ENCODE measurements at places on chromosomes 3 and 15. TPM values are rescaled to one million over a fixed set of nuclear protein-coding genes. Genes with fewer than 3 reads are reported as not detected.

- DNase-seq: no peak
Observed at GRCh38 chr3:25015599-25015998, 412.5 kb upstream of the RARB start.

Gene FES
- 14.4 TPM for polyA plus RNA-seq

DNA sequence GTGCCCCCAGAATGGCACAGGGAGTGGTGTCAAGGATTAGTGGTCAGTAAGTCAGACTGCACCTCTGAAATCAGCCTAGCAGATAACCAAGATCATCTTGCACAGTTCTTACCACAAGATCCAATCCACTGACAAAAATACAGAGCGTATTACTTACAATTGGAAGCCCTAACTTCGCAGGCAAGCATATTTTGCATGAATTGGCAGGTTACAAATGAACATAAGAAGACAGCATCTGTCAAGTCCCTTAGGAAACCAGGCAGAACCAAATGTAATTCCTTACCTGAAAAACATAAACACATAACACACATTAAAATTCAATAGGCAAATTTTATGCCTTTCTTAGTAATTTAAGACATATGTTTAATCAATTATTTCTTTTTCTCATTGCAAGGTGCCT lies 293.4 kb downstream of the MAGI1 start:
- DNase-seq: no peak

DNA sequence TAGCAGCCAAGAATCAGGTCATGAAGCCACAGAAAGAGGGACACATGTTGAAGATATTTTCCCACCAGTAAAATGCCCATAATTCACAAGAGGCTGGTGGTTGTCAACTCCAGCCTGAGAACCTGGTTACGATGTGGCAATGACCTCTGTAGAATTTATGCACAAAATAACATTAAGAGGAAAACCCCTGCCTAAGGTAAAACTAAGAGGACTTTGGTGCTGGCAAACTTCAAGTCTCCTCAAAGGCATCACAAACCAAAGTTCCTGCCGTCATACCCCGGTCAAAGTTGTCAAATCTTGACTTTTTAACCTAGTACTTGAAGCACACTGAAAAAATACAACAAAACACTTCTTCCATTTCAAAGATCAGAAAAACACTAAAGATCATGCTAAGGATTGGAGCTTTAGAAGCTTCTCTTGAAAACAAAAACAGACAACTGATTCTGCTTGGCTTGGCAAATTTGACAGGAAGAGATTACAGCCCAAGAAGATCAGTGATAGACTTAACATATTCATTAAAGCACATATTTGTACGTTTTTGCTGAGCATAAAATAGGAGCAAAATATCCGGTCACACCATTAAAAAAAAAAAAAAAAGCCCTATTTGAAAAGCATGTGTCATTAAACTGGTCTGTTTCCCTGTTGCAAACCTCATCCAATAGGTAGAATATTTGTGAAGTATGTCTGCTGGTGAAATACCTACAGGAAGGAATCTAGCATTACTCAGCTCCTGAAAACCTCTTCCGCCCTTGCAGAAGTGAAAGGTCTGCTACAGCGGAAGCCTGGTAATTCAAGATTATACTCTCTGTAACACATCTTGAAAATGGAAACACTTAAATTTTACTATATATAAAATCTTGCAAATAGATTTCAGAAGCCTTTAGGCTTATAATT lies 22.8 kb downstream of the EIF4E3 start:
- DNase-seq: no peak

DNA sequence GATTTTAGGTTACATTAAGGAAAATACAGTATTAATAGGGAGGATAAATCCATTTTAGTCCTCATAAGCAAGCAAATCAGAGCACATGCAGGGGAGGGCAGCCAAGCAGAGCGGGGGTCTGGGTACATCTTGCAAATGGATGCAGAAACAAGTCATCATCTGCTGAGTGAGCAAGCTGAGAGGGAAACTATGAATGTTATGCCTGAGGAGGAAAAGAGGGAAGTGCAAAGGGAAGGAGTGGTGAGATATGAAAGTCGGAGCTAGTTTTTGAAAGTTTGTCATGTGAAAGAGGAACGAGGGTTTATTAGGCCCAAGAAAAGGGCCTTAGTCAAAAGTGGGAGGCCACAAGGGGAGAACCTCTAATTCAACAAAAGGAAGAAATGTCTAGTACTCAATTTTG lies 15.4 kb downstream of the PTX3 start:
- DNase-seq: no peak

DNA sequence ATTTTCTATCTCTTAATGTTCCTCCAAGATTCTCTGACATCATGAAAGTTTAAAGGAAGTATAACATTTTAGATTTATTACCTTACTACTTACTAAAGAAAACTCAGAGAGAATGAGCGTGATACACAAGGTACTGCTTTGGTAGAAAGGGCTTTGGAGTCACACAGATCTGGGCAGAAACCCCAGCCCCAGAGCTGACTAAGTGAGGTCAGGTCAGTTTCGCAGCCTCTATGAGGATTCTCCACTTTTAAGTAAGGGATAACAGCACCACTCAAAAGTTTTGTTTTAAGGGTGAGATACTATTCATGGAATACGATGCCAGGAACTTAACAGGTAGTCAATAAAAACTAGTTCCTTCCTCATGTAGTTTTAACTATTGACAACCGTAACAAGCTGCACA lies 76.1 kb downstream of the CLDN11 start:
- no peak for DNase-seq

Gene CALML4
- polyA plus RNA-seq: 10.5 TPM

DNA sequence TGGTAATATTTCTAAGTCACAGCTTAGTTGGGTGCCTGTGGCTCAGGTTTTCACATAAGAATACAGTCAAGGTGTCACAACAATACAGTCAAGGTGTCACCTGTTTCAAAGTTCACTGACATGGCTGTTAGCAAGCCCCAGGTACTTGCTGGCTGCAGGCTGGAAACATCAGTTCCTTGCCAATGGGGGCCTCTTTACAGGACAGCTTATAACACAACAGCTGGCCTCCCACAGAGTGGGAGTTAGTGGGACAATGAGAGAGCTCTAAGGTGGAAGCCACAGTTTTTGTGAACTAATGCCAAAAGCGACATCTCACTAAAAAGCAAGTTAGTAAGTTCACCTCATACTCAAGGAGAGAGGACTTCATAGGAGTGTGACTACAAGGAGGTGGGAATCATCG lies 45.4 kb downstream of the GPR156 start:
- DNase-seq: no peak

DNA sequence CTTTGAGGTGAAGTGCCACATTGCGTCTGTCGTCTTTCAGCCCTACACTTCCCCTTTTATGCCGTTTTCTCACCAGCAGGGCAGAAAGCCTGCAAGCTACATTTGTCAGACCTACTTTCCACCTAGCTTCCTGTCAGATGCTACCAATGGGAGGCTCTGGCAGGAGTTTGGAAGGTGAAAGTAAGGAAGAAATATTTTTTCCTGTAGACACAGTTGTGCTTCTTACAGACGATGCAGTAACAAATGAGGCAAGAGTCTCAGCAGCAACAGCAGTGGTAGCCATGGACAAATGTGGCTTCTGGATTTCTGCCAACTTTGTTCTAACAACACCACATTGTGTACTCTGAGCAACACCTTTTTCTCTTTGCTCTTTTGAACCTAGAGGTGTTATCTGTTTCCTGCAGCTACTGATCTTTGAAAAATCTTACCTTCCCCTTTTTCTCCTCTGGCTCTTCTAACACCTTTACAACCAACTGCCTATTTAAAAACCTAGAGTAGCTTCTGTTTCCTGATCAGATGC lies 70.6 kb upstream of the STT3B start:
- no peak for DNase-seq

Gene SMCO1
- 0.91 TPM for polyA plus RNA-seq

Data from testis (tissue), 5 donors.